ENCODE measurements at places on chromosomes 4 and X.
A peak's percentile ranks its signal among the peaks of the same experiment; 100 is the strongest.

DNA sequence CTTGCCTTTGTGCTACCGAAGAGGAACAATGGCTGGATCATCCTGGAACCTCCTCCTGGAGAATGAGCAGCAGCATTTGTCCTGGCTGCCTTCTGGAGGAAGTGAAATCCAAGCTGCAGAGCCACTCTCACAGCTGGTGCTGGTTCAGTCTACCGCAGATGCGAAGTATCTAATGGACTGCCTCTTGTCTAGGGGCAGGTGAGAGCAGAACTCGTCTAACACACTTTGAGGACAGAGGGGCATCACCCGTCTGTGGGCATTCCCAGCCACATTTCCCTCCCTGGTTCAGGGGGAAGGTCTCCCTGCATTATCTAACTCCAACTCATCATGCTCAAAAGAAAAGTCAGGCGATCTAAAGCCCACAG, 338.2 kb upstream of the GATB start:
- DNase-seq, result no peak

DNA sequence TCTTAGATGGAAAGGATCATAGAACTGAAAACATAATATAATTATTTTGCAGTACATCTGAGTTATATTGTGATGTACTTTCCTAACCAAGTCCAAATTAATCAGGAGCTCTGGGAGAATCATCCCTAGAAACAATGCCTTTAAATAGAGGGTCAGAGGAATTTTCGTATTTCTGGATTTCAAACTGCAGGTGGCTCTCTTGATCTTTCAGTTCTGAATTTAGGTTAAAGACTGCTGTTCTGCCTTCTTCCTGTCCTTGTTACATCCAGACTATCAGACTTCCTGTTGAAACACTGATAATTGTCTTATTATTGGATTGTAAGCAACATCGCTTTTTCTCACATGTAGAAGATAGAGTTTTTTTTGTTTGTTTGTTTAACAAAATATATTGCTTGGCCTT, 142.7 kb downstream of the RPA4 start:
- DNase-seq, result no peak

GRCh38 chr4:128241425-128241913, 46.1 kb downstream of the PGRMC2 start:
- no peak for DNase-seq

DNA sequence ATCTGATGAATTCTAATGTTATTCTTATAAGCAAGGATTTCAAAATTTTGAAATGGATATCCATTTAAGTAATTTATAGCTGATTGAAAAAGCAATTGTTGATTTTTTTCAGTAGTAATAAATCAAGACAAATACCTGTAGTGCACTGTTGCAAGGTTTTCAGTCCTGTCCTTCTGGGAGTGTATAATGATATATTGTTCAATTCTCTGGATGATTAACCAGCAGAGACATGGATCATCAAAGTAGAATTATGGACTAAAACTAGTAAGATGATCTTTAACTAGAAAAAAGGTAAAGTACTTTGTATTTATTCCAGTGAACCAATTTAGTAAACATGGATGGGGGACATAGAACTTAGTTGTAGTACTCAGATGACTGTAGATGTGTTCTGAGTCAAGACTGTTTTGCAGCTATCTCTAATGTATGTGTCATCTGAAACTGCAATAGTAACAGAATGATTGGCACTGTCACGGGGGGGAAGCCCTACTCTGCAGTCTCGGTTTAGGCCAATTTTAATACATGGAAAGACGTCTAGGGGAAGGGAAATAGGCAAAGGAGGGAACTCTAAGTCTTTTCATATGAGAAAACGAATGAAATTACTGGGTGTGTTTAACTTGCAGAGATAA, 121.9 kb downstream of the GLRA3 start:
- DNase-seq, result no peak

GRCh38 chr4:105714071-105714521, 5.5 kb downstream of the GSTCD start:
- DNase-seq, result peak; percentile 17

DNA sequence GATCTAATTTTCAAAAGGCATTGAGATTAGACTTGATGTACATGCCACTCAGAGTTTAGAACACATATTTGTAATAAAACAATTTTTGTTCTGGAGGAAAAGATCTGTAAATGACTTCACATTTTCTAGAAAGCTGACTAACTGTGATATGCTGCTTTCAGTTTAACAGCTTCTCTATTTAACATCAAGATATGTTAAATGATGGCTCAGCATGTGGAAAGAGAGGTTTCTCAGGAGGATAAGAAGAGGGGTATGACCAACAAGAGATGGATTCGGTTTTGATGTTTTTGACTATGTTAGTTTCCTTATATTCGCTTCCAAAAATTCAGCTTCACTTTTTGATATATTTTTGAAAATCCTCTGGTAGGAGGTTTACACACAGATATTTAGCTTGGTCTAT, 698.7 kb downstream of the GLUD2 start:
- no peak for DNase-seq

DNA sequence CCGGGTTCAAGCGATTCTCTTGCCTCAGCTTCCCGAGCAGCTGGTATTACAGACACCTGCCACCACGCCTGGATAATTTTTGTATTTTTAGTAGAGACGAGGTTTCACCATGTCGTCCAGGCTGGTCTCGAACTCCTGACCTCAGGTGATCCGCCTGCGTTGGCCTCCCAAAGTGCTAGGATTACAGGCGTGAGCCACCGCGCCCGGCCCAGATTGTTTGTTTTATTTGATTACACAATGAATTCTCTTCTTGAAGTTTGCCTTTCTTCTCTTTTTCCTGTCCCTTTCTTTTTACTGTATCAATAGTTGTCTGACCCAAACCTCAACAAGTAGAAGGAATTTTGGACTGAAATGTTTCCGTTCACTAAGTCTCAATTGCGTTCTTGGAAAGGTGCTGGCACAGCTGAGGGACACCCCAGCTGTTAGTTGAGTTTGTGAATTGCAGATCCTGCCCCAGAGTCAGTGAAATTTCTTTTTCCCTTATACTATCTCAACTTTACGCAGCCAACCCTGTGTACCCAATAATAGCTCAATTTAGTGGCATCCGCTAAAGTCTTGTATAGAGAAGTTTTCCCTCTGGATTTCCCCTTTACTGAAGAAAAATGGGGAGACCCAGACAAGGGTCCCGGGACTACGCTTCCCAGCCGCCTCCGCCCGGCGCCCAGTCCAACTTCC, 639 bp upstream of the MTM1 start:
- no peak for DNase-seq

GRCh38 chr4:163350672-163351071, 7.0 kb downstream of the NPY5R start:
- DNase-seq, result no peak

DNA sequence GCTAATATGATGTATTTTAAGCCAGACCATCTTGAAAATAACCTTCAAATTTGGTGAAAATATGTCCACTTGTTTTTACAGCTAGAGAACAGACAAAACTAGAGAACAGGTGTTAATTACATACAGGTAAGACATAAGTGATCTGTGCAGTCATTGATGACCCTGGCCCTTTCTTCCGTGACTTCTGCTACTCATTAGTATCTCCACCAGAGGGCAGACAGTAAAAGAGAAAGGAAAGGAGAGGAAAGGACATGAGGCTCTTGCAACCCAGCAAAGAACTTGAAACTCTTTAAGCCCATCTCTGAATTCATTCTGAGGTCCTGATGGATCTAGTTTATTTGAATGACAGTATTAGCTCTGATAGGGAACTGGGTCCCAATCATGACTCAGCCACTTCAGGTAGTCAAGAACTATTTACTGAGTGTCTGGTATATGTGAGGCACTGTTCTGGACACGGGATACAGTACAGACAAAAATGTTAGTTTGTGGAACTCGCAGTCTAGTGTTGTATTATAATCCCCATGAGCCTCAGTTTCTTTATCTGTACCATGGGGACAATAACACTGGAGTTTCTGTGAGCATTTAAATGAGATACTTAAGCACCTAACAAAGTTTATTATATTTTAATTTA, 121.0 kb upstream of the TEX13D start:
- DNase-seq, result peak; percentile 45

DNA sequence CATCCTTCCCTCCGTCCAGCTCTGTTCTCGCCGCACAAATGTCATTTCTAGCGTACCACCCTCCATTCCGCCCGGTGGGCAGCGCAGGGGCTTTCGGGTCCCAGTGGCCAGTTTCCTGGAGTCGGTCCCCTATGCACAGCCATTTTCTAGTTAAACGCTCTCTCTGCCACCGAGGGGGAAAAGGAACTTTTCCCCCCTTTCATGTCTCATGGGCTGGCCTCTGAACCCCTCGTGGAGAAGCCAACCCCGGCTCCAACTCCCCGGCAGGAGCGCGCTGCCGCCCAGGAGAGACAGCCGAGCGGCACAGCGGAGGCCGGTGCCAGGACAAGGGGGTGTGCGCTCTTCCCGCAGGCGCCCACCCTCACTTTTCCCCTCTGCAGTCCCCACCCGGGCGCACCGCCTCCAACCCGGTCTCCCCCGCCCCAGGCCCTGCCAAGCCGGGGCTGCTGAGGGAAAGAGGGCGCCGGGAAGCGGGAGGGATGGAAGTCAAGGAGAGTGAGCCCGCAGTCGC, 662 bp downstream of the APBB2 start:
- peak; percentile 4 for DNase-seq

Measured in T47D (cell line).